ENCODE measurements at places on chromosomes 4 and X.

DNA sequence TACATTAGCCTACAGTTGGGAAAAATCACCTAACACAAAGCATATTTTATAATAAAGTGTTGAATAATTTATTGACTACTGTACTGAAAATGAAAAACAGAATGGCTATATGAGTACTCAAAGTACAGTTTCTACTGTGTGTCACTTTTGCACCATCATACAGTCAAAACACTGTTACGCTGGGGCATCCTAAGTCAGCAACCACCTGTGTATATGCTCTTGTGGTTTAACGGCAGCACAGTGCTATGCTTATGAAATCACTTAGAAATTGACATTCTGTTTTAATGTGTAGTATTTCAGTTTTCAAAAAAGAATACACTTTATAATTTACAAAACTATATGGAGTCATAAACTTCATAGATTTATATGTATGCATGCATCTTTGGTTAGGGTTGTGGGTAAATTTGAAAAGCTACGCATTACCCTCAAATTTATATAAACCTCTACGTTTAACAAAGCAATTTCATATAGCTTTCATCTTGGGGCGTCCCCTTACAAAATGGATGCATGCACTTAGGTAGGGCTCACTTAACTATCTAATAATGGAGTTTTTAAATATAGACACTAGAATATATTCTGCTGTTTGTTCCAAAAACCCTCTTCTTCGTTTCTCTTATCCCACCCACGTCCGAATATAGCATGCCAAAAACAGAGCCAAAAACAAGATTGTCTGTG is 690 bp upstream of the NEIL3 start:
- DNase-seq: no peak

GRCh38 chrX:69539437-69539836 is 35.3 kb downstream of the NALF2 start:
- no peak for DNase-seq

- no peak for DNase-seq
These were observed 297.6 kb upstream of the INTU start for GRCh38 chr4:127335073-127335620.

DNA sequence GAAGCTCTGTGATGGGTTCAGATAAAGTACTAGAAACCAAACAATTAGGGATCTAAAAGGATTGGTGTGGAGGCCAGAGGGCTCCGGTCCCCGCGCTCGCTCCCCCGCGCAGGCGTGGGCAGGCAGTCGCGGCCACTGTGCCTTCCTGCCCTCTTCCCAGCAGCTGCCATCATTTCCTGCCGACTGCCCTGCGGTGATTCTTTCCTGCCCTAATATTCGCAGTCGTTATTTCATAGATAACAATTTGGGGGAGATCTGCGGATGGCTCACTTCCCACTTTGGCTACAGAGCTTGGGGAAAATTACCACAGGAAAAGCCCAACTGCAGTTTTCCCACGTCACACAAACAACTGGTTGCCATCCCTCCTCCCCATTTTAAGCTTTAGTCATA is 2.2 kb downstream of the GRIA2 start:
- DNase-seq: no peak

DNA sequence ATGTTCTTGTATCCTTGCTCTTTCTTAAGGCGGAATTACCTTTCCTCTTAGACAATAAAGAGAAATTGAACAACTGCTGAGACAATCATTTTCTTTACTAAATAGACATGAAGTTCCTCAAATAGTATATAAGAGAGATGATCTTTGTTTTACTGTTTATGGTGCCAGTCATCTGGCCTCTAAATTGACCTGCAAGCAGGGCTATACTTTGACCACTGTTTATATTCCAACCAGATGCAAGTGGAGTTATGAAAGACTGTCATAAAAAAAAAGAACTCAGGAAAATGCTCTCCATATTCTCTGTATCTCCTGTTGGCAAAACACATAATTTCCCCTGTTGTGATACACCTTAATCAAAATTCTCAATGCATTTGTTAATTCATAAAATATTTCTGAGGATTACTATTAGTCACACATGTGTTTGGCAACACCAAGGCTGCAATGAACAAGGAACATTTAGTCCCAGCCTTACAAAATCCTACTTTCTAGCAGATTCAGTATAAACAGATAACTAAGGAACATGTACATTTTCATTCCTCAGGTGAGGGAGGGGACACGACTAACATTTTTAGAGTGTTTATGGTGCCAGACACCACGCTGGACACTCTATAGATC is 562.3 kb downstream of the KCNIP4 start:
- no peak for DNase-seq

- DNase-seq: no peak
These were observed 100.8 kb downstream of the SHISA3 start for GRCh38 chr4:42498040-42498439.

DNA sequence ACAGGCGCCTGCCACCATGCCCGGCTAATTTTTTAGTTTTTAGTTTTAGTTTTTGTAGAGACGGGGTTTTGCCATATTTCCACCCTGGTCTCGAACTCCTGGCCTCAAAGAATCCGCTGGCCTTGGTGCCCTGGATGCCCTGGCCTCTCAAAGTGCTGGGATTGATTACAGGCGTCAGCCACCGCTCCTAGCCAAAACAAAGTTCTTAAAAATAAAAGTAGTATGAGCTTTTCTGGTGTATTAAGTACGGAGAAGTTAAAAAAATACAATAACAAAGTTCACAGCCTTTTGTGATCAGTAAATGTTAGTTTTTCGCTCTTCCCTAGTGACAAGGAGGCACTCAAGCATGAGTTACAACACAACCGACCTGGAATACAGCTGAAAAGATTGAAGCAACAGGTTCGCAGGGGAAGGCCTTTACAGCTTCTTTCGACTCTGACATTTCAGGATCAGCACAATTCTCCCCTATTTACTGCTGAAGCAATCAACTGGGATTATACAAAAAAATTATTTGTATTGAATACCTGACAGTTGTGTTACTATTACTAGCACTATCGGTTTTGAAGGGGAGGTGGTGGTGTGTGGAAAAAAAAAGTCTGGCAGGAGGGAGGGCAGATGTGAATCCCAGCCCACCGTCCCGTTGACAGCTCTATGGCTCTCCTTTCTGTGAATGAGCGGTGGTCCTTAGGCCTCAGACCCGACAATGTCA is 893 bp upstream of the METAP1 start:
- DNase-seq: no peak

DNA sequence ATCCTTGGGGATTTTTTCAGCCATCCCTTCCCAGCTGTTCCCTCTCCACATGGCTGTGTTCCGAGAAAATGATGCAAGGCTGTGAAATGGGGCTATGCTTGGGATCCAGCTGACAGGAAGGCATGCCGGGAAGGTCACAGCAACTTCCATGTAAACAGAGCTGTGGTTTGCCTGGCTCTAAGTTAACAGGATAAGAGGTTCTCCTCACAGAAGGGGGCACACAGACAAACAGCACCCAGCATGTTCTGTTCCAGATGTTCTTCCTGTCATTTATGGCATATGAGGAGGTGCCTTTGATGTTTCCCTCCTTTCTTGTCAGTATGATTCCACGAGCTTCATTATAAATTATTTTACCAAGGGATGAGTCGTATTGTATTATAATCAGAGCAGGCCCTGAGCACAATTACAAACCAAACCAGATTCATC is 220.7 kb downstream of the ANTXR2 start:
- no peak for DNase-seq

GRCh38 chr4:89152972-89153371 is 41.6 kb downstream of the TIGD2 start:
- no peak for DNase-seq

Measured in GM10248 (cell line).